ENCODE measurements at places on chromosomes 3 and 15.

DNA sequence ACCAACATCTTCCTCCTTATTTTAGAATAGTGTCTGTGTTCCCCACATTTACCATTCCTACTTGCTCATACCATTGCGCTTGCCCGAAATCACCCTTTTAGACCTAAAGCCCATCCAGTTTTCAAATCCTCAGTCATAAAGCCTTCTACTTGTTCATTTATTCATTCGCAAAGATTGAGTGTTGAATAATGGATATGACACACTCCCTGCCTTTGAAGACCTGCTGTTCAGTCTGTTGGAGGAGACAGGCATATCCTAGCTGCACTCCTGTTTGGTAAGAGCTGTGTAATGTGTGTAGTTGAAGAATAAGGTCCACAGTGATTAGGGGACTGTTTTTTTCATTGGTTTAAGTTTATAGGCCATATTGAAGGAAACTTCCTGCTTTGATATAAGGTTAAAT lies 1.7 kb downstream of the CNOT10 start:
- no peak for DNase-seq

GRCh38 chr3:126129398-126129891 lies 45.5 kb upstream of the SLC41A3 start:
- DNase-seq: no peak

DNA sequence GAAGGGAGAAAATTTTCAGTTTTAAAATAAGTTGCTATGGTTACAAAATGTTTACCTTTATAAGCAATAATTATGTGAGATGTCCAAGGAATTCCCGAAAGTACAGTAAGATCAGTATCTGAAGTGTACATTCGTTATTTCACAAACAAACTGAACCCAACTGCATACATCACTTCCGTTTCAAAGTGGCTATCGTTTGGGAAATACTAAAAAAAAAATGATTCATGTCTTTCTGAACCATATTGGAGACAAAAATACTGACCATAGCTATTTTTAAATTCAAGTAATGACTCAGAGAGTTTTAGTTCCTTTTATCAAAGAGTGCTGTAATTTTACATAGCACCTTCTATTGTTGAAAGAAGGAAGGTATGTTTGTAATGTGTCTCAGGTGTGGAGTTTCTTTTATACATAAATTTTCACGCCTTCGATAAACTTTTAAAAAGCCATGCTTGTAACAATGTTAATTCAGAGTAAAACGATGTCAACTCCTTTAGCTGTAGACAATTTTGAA lies 8.0 kb upstream of the ANKRD28 start:
- no peak for DNase-seq

GRCh38 chr3:185519021-185519420 lies 20.2 kb upstream of the TMEM41A start:
- DNase-seq: no peak

GRCh38 chr3:168117853-168118313 lies 22.2 kb upstream of the GOLIM4 start:
- no peak for DNase-seq

DNA sequence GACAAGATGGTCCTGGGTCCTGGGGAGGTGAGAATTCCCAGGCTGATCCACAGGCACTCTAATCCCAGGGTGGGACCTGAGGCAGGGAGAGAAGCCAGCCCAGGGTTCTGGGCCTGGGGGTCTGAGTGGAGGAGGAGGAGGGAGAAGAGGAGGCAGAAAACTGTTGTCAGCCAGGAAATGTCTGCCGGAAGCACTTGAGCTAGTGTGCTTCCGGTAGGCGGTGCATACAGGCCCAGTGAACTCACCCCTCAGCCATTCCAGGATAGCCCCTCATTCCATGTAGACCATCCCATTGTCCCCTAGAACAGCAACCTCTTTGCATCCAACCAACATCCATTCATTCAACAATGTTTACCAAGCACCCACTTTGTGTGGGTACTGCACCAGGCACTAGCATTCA lies 47.9 kb upstream of the LCTL start:
- no peak for DNase-seq

- DNase-seq: no peak
Measured at GRCh38 chr15:88629071-88629470, 7.9 kb downstream of the AEN start.

GRCh38 chr3:14410503-14411165 lies 8.2 kb downstream of the SLC6A6 start:
- DNase-seq: no peak

DNA sequence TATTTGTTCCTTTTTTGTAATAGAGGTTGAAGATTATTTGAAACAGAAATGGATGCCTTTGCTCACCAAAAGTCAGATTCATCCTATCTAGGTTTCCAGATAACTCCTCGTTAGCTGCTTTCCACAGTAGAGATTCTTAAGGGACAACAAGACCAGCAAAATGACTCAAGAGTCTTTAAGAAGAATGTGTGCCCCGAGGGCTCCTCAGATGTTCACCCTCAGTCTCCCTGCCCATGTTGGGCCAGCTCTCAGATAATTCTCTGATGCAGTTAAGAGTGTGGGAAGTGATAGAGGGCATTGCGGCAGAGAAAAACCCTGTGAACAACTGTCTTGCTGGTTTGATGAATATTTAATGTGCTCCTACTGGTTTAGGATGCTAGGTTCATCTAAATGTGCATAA lies 251.1 kb downstream of the PTPRG start:
- DNase-seq: no peak

- no peak for DNase-seq
Measured at GRCh38 chr3:16528581-16528993, 15.1 kb upstream of the RFTN1 start.

- DNase-seq: no peak
Measured at GRCh38 chr15:88399021-88399685, 68.0 kb downstream of the MRPL46 start.

DNA sequence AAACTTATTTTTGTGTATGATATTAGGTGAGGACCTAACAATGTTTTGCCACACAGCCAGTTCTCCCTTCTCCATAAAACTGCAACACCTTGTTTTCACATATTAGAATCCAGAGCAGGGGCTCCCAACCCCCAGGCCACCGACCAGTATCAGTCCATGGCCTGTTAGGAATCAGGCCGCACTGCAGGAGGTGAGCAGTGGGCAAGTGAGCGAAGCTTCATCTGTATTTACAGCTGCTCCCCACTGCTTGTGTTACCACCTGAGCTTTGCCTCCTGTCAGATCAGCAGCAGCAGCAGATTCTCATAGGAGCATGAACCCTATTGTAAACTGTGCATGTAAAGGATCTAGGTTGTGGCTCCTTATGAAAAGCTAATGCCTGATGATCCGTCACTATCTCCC lies 185.9 kb upstream of the NSMCE3 start:
- no peak for DNase-seq

DNA sequence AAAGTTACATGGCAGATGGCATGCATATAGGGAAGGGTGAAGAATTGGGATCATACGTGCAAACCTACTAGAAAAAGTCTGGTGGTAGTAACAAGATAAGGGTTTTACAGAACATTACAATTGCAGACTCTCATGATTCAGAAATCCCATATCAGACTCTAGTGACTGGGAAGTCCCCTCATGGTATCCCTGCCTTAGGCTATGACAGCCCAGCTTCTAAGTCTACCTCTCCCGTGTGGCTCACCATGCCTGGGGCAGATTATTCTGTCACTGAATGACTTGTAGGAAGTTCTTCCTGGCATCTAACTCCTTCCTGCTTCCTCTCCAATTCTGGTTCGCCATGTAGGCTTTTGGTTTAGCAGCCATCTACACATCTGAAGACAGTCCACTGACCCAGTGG lies 5.7 kb upstream of the SLC6A11 start:
- DNase-seq: no peak

DNA sequence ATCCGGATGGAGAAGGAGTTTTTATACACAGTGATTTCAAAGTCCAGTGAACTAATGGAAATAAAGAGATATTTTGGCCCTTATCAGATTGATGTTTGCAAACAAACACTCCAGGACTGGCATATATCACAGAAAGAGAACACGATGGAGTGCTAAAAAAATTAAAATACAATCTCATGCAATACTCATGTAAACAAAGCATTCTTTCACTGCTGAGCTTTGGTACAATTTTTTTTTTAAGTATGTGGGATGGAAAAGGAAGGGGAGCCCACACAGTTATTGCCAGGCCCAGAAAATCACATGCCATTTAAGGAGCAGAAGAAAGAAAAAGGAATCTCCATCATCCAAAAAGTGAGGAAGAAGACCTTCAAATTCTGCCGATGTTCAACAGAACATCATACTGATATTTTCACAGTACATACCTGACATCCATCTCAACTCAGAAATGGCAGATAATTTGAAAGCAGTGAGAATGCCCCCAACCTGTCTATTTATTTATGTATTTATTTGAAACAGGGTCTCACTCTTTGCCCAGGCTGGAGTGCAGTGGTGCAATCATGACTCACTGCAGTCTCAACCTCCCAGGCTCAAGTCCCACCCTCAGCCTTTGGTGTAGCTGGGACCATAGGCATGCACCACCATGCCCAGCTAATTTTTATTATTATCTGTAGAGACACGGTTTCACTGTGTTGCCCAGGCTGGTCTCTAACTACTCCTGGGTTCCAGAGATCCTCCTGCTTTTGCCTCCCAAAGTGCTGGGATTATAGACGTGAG lies 107.5 kb upstream of the SLC2A2 start:
- no peak for DNase-seq

DNA sequence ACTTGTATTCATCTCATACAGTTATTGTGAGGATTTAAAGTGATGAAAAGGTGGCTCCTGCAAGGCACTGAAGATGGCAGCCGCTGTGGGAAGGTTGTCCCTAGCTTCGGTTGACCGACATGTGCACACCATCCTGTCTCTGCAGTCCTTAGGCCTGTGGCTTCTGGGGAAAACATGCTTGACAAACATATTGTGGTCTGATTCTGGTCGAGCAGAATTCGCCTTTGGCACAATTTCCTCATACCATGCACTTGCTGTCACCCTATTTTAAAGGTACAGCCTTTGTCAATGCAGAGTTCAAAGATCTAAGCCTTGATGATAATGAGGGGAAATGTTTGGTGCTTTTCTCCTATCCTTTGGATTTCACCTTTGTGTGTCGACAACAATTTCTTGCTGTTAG lies 50.9 kb downstream of the PRICKLE2 start:
- DNase-seq: no peak

DNA sequence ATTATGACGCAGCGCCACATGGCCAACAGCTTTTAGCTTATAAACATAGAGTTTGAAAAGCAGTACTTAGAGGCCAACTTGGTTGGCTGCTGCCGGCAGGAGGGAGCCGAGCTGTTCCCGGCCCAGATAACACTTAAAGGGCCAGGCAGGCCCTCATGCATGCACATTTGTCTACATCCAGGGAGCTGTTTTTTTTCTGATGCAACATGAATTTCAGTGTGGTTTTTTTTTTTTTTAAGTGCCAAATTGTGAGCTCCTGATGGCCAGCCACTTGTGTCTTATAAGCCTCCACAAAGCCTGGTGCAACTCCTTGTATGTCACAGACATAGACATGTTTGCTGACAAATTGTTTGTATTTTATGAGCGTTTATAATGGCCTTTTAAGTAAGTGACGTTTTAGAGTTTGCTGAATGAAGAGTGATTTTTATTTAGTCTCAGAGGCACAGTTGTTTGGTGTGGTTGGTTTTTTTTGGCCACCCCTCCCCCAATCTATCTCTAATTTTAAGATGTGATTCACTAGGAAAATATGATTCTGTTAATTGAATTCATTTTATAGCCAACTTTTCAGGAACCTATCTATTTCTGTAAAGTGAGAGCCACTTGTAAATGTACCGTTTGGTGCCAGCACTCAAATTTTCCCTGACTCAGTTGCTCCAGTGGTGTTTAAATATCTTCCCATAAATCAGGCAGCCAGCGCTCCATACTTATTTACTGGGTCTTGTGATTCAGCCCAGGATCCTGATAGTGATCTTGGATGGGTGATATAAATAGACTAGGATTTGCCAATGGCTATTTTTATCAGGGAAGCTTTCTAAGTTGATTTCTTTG lies 134.3 kb downstream of the VGLL4 start:
- DNase-seq: no peak

GRCh38 chr3:69842789-69843188 lies 103.5 kb downstream of the MITF start:
- DNase-seq: no peak

DNA sequence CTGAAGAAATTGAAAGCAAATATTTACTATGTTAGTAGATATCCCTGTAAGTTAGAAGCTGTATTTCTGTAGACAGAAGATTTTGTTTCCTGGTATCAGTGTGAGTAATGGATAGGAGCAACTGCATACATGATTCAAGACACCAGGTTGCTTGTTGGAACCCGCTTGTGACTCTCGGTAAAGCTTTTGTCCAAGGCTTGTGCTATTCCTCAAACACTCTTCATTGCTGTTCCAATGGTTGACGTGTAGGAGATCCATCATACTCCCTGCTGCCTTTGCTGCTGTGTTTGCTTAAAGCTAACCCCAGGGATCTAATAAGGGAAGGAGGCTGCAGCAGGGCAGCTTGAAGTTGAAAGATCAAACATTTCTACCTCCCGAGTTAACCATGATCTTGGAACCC lies 160.1 kb downstream of the RSRC1 start:
- no peak for DNase-seq

- DNase-seq: no peak
Measured at GRCh38 chr15:53917109-53917508, 61.1 kb upstream of the UNC13C start.

DNA sequence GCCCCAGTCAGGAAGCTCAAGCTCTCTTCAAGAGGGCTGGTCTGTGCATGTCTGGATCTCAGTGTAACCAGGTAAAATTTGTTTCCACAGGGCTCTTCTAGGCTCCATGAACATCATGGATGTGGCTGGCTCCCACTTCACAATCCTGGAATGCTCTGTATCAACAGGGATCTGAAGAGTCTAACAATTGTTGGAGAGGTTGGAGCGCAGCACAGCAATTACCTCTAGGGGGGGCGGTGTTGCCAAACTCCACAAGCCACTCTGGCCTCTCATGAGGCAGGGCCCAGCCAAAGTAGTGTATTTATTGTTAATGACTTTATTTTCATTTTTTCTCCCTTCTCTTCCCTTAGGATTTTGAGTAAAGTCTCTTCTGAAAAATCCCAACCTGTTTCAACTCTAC lies 6.1 kb upstream of the EIF2B5 start:
- no peak for DNase-seq

GRCh38 chr3:88180398-88180999 lies 30.7 kb downstream of the C3orf38 start:
- DNase-seq: peak; percentile 3

- no peak for DNase-seq
Measured at GRCh38 chr15:88299497-88299896, 43.0 kb upstream of the NTRK3 start.

DNA sequence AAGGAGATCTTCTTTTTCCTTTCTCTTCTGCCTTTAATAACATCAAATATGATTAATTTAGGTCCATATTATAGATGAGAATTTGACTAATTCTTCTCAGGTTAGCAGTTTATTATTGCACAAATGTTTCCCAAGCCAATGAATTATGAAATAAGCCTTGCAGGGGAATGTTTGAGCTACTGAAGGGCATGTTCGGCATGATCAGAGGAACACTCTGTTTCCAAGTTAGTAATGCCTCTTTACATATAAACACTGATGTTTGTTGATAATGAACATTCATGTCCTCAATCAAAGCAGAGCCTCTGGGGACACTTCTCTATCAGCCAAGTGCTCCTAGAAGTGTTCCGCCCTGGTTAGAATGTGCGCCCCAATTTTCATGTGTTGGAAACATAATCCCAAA lies 10.0 kb upstream of the CYP1A1 start:
- no peak for DNase-seq
